ENCODE measurements at places on chromosomes 5 and 9.

DNA sequence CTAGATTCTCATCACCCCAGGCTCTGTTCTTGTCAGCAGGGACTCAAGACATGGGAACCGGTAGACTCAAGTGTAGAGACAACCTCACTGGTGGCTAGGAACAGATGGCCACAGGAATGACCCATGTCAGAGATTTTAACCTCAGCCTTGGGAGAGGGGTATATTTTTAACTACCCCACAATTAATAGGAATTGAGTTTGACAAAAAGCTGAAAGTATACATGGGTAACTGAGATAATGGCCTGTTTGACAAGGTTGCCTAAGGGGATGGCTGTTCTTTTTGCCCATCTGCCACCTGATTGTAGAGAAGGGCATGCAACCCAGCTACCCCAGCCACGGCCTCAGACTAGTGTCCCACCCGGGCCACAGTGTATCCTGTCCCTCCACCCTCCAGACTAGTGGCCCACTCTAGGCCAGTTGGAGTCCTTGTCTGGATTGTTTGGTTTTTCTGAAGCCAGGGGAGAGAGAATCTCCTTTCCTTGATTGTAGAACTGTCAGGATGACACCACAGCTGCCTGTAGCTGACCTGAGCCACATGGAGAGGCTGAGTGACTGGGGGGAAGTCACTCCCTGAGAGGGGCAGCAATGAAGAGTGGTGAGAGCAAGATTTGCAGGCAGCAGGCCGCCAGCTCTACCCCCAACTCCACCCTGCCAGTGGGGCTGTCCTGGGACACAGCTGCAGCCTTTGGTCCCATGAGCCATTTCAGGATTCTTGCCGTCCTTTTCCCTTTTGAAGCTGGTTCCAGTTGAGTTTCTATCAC is 14.6 kb upstream of the ANGPTL2 start:
- no peak for DNase-seq

GRCh38 chr5:59598547-59598874 is 295.0 kb downstream of the PDE4D start:
- DNase-seq, result no peak

DNA sequence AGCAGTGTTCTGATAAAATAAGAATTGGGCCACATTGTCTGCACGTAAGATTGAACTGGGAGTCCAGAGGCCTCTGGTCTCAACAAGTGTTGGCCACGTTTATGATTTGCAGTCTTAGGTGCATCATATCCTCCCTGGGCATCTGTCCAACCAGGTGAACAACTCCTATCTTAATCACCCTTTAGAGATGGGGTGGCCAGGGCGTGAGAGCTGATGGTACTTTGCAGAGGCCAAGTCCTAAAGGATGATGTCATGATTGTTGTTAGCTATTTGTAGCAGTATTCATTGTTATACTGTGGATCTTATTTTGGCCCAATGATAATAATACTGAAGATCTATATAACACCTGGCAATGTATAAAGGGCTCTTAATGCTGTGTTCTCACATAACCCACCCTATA is 73.2 kb upstream of the RARS1 start:
- no peak for DNase-seq

GRCh38 chr9:5586391-5586802 is 42.5 kb upstream of the RIC1 start:
- no peak for DNase-seq

- DNase-seq, result no peak
Observed at GRCh38 chr5:40240111-40240510, 439.6 kb upstream of the PTGER4 start.

DNA sequence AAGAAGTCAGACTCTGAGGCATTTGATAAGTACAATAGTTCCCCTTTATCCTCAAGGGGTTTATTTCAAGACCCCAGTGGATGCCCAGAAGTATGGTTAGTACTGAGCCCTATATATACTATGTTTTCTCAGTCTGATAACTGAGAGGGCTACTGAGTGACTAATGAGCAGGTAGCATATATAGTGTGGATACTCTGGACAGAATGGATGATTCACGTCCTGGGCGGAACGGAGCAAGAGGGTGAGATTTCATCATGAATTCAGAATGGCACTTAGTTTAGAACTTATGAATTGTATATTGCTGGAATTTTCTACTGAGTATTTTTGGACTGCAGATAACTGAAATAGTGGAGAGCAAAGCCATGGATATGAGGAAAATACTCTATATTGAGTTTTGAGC is 457.6 kb downstream of the PLK2 start:
- no peak for DNase-seq

DNA sequence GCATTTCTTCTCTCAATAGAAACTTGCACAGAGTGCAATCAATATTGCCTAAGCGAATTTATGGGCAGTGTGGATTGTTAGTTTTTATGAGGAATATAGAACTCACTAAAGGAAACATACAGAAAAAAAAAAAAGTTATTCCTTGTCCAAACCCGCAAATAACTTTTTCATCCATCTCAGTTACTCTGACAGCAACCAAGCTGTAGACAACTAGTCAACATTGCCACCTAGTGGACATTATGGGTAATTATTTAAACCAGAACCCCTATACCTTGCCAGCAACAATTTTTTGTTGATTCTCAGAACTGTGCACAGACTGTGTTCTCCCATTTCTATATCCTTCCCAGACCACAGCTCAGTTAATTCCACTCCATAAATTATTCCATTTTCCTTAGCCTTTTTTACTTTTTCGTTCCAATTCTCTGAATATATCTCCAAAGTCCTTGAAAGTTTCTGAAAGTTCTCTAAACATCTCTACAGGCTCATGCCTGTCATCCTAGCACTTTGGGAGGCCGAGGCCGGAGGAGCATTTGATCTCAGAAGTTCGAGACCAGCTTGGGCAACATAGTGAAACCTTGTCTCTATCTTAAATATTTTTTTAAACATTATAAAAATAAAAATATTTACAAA is 2.6 kb upstream of the AFAP1L1 start:
- DNase-seq, result no peak

GRCh38 chr9:95373782-95374487 is 56.4 kb upstream of the FANCC start:
- DNase-seq, result no peak

GRCh38 chr5:170046241-170046640 is 59.5 kb upstream of the FOXI1 start:
- no peak for DNase-seq

DNA sequence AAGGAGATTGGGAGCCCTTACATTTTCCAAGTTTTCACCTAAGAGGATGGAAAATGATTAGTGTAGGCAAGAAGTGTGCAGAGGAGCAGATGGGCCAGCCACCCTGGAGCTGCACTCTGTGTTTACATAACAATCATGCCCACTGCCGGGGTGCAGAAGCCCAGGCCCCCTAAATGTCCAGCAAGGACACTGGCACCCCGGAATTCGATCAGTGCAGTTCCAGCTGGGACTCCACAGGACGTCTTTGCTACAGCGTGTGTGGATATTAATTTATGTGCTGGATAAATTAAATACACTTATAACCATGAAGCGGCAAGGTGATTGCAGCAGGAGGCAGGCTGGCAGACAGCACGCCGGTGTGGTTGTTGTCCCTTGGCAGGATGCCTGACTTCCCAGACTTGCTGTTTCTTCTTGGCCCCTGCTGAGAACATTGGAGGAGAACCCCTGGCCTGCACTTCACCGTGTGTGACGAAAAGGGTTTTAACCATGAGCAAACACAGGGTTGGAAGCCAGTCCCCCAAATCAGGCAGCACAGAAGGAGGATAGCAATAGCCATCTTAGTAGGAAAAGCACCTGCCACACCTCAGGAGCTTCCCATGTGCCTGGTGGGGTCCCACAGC is 73.7 kb downstream of the GADD45G start:
- no peak for DNase-seq

- DNase-seq, result no peak
Observed at GRCh38 chr5:179738742-179739141, 6.1 kb downstream of the MAML1 start.

DNA sequence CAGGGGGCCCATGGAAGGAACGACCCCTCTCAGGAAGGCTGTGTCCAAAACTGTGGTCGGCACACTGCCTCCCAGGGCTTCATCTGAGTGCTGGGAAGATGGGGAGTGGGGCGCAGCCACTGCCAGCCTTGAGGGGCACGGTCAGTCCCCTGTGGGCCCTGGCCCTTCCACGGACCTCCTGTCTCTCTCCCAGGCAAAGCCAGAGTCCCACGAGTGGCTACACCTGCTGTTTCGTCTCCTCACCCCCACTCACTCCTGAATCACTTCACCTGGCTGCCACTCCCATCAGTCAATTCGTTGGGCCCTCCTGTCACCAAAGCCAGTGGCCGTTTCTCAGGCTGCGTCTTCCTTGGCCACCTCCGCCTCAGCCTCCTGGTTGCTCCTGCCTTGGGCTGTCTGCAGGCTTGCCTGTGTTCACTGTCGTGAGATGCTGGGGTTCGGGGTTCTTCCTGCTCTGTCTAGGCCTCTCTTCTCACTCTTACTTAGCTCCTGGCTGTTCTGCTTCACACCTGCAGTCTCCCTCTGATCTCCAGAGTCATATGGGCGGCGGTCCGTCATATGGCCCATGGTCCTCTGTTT is 58.8 kb upstream of the RNF130 start:
- no peak for DNase-seq

DNA sequence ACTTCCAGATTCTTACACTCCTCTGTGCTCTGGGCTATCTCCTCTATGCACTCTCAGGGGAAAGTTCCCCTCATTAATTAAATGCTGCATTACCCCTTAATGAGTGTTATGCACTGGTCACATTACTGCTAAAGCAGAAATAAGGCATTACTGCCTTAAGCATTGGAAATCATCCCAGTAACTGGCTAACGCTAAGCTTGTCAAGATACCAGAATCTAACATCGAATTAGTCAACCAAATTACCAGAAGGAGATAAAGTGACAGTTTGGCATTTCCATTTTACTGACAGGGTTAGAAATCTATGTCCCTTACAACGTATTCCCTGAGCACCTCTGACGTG is 69.5 kb upstream of the FAM169A start:
- DNase-seq, result no peak

DNA sequence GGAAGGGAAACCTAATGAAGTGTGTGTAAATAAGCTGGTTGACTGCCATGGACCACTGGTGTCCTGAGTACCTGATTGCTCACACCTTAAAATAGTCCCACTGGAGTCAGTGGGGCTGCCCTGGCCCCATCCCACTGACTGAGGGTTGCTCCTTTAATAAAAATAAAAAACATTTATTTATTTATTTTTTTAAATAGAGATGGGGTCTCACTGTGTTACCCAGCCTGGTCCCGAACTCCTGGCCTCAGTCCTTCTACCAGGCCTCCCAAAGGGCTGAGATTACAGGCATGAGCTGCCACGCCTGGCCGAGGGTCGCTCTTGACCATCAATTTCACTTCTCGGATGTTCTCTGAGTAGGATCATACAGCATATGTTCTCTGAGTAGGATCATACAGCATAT is 394.2 kb upstream of the IRX2 start:
- no peak for DNase-seq

DNA sequence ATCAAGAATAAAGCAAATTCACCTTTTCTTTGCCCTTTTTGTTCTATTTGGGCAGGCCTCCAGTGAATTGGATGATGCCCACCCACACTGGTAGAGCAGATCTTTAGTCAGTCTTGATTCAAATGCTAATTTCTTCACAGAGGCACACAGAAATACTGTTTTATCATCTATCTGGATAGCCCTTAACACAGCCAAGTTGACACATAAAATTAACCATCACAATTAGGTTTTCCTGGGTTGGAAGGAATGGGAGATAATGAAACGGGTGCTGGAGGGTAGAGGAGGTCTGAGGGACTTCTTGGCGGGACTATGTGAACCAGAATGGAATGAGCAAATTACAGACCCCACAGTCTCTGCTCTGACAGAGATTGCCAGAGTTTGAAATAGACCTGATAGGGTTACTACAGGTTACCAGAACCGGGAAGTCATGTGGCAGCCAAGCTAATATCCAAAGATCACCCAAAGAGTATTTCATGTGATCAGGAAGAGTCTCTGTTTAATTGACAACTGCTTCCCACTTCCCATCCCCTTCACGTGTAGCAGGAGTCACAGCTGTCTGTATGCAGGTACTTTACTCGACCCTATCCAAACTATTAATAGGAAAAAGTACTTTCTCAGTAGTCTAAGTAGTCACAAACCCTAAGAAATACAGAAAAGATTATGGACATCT is 20.0 kb upstream of the TMEM161B start:
- no peak for DNase-seq

GRCh38 chr9:134544388-134545214 is 97.0 kb upstream of the COL5A1 start:
- DNase-seq, result no peak

GRCh38 chr9:80188579-80188978 is 616.8 kb downstream of the TLE4 start:
- no peak for DNase-seq

DNA sequence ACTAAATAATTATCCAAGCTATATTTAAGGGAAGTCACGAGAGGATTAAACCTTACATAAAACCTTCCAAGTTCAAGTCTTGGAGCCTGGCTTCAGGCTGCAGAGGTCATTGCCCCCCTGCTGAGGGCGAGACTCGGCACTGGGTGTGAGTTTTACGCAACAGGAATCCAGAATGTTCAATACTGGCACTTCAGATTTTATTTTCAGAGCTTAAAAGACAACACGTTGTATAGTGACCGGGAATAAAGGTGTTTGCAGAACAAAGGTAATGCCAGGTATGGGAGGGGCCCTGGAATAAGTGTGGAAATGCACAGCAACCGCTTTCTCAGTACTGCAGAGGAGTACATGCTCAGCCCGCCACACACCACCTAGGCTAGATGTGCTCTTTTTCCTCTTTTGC is 207.0 kb downstream of the GAPVD1 start:
- no peak for DNase-seq

DNA sequence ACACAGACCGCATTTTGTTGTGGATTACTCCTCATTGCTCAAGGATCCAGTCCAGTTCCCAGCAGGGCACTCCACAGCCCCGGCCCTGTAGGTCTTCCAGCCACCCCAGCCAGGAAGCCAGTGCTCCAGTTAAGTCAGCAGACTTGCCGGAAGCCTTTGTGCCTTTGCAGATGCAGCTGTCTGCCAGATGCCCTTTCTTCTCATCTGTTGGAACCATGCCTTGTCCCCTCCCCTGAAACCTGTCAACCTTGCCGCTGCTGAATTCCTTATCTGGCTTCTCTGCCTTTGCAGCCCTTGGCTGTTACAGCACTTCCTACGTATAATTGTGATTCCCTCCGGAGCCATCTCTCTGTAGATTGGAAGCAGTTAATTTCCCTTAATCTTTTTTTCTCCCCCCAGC is 28.4 kb downstream of the PSAT1 start:
- DNase-seq, result no peak

- DNase-seq, result no peak
Observed at GRCh38 chr5:139639619-139640380, 8.3 kb upstream of the CXXC5 start.

Data from T follicular helper cell (primary cell).